CD4-positive, alpha-beta T cell treated with Interleukin-12 subunit alpha and Interleukin-12 subunit beta, for 1 hour (primary cell): ENCODE measurements at places on chromosomes 12 and 14.

- DNase-seq: no peak
Observed at GRCh38 chr12:111355201-111355925, 13.5 kb downstream of the PHETA1 start.

DNA sequence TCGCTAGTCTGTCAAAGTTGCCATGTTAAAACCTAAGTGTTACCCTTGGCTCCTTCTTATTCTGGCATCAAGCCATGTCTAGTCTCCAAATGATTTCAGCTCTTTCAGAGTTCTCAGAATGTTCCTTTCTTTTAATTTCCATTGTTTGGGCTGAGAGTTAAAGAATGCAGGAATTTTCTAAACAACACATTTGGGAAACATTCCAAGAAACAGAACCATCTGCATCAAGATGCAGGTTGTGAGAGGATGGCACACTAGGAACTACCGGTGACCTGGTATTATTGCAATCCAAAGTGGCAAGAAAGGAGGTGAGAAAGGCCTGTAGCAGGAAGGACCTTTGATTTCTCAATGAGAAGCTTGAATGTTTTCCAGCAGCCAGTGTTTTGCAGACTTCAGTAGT, 30.1 kb downstream of the SLC35F4 start:
- no peak for DNase-seq

DNA sequence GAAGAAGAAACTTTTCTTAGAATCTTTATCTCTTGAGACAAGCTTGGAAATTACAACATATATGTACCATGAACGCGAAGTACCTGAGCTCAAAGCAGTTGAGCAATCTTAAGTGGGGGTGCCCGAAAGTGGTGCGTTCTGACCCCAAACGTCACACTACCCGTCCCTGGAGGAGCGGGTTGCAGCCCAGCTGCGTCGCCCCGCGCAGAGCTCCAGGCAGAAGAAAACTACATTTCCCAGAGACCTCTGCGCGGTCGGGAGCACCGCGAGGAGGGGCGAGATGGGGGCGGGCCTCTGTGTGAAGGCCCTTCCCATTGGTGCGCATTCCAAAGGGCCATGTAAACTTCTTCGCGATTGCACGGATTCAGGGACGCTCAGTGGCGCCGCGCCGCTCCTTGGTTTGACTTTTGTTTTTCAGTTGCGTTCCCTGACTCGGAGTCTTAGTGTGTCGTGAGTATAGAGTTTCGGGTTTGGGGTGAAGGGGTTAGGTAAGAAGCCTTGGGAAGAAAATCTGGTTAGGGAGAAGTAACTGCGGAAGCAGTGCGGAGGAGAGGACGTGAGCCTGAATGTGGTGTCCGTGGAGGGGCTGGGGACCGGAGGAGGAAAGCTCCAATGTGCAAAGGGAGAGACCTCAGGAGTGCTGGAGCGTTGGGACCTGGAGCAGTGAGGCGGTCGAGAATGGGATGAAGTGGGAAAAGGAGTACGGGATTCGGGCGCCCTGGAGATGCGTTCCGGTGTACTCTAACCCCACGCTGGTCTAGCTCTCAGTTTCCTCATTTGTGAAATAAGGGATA, at the start of gene CCDC77:
Gene CCDC77, plus strand, starts transcription at position 410 of the 794 bp plus-strand sequence. CDS start 7,740 bp downstream, outside the sequence.
- peak; percentile 96 for DNase-seq

DNA sequence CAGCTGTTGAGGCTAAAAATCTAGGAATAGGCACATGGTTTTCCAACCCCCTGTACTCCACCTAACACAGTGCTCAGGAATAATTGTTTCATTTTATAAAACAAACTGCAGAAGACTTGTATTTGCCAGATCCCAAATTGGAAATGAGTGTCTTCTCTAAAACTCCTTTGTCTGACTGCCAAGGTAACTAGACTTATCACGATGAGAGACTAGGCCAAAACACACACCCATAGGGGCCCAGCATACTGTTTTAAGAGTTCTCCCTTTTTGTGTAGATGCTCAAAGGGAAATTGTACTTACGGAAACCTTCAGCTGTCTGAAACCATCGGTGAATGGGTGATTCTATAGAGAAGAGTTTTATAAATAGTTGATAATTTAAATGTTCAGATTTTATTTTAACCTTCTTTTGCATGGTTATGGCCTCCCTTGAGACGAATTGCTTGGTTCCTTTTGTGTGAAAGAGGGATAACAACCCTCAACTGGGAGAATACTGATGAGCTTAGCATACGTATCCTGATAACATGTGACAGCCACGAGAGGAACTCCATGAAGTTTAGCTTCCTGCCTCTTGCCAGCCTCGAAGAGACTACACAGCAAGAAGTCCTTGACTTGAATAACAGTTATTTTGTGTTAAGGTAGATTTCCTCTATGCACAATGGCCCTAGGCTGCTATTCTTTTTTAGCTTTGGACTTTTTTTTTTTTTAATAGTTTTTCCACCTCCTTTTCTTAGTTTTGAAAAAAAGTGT, 103.3 kb downstream of the PELI2 start:
- DNase-seq: no peak

GRCh38 chr14:29037411-29037810, 270.8 kb downstream of the FOXG1 start:
- DNase-seq: no peak
